ENCODE measurements at places on chromosomes 3 and 15.
A peak's percentile ranks its signal among the peaks of the same experiment; 100 is the strongest.

DNA sequence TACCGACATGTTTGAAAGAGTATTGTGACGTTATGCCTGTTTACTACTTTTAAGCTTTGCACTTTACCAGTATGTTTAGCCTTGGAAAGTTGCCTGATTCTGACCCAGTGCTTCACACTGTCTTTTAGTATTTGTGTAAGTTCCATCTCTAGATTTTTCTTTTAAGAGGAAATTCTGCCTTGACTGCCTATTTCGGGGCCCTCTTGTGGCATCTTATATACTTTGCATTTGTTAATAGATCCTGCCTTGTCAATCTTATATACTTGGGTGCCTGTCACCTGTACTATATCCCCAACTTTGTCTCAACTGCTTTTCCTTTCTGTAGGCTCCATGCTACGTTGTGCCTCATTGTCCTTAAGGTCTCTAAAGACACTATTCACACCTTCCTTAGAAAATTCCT is 244.6 kb downstream of the STXBP5L start:
- no peak for DNase-seq

DNA sequence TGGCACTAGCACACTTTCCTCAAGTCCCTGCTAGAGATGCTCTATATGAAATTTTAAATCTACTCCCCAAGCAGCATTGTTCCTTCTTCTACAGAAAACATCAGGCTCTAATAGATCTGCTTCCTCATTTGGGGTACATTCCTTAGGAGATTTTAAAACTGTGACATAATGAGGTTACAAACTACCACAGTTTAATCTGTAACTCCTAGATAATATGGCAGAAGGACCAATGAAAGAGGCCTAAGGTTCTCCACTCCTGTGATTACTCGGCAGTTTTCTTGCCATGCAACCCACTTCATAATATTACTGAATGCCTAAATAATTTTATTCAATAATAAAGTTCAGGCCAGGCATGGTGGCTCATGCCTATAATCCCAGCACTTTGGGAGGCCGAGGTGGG is 16.1 kb downstream of the ZNF106 start:
- DNase-seq: no peak

GRCh38 chr15:40688932-40689799 is 5.8 kb upstream of the RAD51 start:
- DNase-seq: no peak

- no peak for DNase-seq
These were observed 4.1 kb downstream of the DET1 start for GRCh38 chr15:88542342-88542733.

- DNase-seq: no peak
These were observed 44.8 kb upstream of the GNB5 start for GRCh38 chr15:52236013-52236412.

DNA sequence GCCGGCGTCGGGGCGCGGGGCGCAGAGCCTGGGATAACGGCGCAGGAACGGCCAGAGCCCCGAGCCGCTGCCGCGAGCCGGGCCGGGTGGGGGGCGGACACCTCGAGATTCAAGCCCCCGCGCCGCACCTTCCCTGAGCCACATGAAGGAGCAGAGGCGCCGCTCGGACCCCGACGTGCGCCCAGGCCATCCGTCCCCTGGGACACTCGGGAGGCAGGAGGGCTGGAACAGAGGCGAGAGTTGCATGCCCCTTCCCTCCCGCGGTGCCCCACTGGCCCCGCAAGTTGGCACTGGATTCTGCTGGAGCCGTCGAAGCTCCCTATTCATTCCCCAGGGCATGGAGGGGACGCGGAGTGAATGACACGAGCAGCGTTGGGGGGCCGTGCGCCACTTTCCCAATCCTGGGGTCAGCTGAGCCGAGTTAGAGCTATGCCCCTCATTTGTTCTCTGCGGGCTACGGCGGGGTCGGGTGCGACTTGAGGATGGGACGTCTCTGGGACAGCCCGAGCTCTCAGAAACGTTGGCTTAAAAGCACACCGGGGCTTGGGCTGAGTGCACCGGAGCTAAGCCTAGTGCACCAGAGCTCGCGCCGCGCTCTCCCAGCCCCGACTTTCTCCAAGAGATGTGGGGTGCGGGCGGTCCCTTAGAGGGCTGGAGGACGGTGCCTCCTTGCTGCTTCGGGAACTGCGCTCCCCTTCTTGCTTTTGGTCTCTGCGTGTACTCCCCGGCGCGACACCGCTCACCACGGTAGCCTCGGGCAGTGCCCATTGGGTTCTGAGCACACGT is 588 bp downstream of the SLC6A1 start:
- no peak for DNase-seq

DNA sequence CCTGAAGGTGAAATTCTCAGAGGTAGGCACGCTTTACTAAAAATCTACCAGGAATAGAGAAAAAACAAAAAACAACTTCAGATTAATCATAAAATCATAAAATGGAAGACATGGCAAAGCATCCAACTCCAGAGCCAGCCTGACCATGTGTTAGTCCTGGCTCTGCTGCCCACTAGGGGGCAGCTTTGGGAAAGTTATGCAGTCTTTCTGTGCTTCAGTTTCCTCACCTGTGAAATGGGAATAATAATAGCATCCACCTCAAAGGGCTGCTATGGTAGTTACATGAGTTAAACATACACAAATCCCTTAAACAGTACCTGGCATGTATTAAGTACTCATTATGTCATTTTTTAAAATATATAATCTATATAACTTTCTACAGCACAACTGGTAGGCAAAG is 52.3 kb downstream of the WNT5A start:
- DNase-seq: no peak

- DNase-seq: no peak
These were observed 95.9 kb upstream of the PRR23E start for GRCh38 chr3:127097072-127097405.

DNA sequence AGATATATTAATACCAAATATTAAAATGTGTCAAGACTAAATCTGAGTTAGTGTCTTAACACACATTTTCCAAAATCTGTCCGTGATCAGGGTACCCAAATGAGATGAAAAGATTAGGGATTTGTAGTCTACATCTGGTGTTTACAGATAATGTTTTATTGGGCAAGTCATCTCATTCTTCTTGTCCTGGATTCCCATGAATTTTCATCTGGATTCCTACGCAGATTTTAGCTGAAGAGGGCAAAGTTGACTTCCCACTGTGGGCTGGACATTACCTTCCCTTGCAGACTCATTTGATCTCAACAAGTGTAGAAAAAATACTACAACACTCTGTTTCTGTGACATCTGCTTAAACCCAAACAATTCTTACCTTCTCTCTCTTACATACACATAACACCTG is 79.1 kb downstream of the CEP63 start:
- no peak for DNase-seq

DNA sequence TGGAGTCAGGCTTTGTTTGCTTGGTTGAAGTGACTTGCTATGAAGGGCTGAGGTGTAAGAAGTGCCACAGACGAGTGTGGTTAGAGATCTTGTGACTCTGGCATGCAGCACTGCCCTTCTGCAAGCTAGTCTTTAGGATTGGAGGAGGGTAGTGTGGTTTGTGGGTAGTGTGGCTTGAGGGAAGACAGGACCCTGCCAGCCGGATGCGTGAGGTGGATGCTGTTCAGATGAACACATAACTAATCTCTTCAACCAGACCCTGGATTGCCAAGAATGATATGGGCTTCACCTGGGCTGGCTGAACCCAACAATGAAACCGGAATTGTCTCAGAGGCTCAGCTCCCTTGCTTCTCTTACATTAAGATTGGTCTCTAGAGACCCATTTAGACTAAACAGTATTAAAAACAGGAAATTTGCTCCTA is 32.7 kb downstream of the STARD9 start:
- DNase-seq: peak; percentile 29

- peak; percentile 21 for DNase-seq
These were observed 103.3 kb downstream of the IL1RAP start for GRCh38 chr3:190617185-190617584.

DNA sequence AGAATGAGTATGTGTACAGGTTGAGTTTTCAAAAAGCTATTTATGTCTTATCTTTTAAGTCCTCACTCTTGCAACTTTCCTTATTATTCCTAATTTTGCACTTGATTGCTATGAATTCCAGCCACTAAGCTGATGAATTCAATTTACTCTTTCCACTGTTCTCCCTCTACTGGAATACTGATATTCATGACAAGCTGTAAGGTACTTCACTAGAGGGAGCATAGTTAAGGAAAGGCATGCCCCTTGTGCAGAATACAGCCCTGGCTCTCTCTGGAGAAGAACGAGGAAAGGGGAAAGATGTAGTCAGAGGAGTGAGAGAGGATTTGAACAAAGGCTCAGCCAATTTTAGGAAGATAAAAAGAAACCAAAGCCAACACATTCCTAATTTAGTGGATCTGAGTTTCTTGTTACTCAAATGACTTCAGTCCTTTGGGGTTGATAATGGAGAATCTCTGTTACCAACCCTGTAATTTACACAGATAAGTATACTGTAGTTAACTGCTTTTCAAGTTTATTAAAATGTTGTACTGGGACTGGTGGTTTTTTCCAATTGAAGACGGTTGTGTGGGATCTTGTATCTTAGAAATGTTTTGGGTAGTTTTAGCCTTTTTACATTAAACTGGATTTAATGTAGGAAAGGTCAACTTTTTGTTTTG is 4.0 kb downstream of the SCAANT1 start:
- DNase-seq: no peak

DNA sequence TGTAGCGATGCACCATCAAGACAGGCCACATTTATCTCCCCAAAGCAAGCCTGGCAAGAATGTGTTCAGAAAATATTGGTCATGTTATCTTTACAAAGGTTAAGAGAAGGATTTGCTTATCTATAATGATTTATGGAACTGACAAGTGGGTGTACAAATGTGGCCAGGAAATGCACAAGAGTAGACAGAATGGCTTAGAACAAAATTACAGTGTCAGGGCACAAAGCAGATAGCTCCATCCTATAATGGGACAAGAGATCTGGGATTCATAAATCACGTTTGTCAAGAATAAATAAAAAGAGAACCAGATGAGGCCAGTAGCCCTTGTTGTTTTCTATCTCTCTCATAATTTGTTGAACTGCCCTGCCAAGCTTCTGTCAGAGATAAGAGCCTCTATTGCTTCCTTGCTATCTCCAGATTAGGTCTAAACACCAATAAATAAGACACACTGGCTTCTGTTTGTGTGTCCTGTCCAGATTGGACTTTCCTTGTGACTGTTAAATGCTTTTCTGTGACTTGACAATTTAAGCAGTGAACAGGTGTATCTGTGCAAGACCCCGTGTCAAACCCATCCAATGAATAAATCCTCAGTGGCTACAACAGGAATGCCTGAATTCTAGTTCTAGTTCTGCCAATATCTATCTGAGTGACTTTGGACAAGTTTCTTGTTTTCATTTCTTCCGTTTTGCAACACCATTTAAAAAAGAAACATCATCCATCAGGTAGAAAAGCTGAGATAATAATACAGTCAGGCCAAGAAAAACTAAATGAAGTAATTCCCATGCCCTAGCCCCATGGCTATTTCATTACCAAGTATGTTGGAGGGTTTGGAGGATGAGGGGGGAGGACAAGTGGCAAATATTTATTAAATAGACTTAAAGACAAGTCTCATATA is 157.2 kb downstream of the DCLK3 start:
- no peak for DNase-seq

- no peak for DNase-seq
These were observed 143.8 kb downstream of the SV2B start for GRCh38 chr15:91243826-91244225.

DNA sequence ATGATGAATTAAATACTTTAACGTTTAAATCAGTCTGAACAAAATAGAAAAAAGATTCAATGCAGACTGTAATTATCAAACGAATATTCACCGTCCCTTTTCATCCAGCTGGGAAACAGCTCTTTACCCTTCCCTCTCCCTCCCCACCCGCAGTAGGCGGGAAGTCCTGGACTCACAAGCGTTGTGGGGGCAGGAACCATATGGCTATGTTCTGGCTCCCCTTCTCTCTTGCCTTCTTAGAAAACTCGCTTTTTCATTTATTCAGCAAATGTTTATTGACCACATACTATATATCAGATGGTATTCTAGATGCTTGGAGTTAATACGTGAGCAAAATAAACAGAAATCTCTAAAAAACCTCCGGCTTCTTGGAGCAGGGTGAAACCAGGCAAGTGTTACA is 715 bp upstream of the SCAPER start:
- DNase-seq: no peak

DNA sequence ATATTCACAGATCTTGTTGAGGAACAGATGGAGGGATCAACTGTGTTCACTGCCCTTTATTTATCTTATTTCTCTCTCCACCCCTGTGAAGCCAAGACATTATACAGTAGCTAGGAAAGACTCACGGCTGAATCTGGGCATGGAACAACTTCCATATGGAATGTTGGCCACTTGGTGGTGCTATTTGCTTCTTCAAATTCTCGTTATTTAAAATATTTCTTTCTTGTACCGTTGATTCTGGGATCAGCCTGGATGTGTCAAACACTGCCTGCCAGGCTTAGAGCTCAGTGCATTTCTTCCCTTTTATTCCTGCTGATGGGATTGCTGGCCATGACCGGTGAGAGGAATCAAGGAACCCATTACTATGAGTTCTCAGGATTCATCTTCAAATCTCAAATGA is 17.5 kb upstream of the GASK1A start:
- DNase-seq: peak; percentile 58

GRCh38 chr3:50100956-50101845 is 12.5 kb downstream of the RBM5 start:
- no peak for DNase-seq

DNA sequence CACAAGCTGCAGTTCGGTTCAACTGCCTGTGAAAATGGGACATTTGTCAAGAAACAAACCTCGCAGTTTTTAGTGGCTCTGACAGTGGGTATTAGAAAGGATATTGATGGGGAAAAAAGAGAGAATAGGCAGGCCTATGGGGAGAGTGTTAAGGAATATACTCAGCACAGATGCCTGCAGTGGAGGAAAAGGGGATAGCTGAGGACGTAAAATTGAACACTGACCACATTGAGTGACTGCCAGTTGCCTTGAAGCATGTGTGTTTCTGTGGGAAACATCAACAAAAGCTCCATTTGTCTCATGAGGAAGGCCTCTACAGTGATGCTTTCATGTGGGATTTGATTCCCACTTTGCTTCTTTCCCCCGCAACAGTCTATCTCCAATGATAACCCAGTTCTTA is 1042.1 kb downstream of the TUSC7 start:
- no peak for DNase-seq

GRCh38 chr15:47736143-47736786 is 19.0 kb downstream of the SEMA6D start:
- no peak for DNase-seq

- no peak for DNase-seq
These were observed 298.0 kb upstream of the PROK2 start for GRCh38 chr3:72082776-72083462.

DNA sequence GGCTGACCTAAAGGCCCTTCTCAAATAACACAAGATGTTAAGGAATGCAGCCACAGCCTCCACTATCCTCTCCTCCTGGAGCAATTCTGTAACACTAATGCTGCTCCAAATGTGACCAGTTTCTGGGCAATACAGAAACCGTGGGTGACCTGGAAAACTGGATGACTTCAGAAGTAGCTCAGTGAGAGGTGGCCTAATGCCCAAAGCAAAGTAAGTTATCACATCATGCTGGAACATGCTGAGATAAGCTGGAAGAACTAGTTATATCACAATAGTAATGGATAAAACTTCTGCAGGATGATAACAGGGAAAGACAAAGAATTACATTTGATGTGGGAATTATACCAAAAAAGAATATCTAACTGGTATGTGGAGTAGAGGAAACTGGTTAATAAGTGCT is 72.0 kb downstream of the DHX30 start:
- DNase-seq: no peak

All from right hindlimb (tissue), 1 donor.